Caco-2 (cell line): ENCODE measurements at places on chromosomes 5 and 9. TPM values are rescaled to one million over a fixed set of nuclear protein-coding genes. Genes with fewer than 3 reads are reported as not detected.

- no peak for DNase-seq
Observed at GRCh38 chr5:153552886-153553285, 62.4 kb downstream of the GRIA1 start.

Gene DOCK8
- 15.2 and 15.6 TPM in 2 replicates for total RNA-seq

DNA sequence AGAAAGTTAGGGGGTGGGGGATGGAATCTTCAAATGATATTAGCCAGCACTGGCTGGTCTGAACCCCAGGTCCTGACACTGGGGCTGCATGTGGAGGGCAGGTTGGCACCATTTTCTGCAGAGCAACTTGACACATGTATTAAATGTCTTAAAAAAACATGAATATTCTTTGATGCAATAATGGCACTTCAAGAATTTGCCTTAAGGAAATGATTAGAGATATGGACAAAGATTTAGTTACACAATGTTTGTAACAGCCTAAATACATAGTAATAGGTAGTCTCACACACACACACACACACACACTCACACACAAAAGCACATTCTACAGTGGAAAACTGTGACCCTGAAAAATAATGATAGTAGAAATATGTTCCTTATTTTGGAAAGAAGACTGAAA lies 3.6 kb downstream of the SVEP1 start:
- DNase-seq: no peak

DNA sequence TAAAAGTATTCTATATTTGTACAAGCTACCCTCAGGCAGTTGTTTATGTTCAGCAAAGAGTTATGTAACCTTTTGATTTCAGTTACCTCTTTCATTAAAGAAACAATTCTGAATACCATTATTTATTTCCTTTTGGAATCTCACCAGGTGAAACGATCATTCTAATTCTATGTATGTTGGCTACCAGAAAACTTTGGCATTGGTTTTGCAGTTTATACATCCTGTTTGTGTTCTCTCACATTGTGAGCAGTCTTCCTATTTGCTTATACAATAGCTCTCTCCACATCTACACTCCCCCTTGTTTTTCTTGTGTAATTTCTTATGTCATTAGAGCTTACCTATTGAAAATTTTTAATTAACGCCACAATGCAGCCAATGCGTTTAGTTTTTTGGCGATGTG lies 276.0 kb upstream of the MPDZ start:
- DNase-seq: no peak

DNA sequence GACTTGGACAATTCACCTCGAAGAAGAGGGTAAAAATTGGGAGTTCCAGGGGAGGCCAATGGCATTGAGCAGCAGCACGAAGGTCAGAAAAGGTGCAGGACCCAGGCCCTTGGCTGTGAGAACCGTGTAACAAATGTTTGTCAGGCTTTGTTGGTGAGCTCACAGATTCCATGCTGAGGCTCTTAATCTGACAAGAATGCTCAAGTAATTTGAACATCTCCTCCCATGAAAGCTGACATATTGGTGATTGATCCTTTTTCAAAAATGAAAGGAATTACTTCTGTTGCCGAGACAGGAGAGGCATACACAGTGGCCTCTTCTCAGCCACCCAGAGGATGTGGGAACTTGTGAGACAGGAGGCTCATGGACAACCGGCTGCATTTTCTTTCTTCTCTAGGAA lies 11.6 kb downstream of the RAI14 start:
- no peak for DNase-seq

- DNase-seq: no peak
Observed at GRCh38 chr9:98396656-98397055, 141.2 kb upstream of the TBC1D2 start.

Gene FIBCD1
- total RNA-seq: not detected in 2 replicates
